Activated gamma-delta T cell treated with anti-CD3 and anti-CD28 coated beads, Interleukin-2, amount 50 U/mL, for 16 hours (primary cell): ENCODE measurements at places on chromosomes 13 and 19.

DNA sequence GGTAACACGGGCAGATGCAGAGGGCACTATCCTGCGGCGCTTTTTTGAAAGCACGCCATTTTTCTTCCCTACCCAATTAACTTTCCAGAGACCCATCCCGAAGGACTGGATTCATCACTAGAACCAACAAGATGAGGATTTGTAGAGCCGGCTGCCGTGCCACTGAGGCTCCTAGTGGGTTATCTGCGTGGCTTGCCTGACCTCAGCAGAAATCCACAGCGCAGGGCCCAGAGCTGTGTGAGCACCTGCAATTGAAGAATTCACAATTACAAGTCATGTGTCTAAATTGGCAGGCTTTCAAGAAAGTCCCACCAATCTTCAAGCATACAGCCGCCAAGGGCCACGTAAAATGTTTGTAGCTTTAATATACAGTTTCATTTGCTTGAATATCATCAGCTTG, 75.5 kb downstream of the ALOX5AP start:
- DNase-seq = no peak

GRCh38 chr13:52786766-52787165, 47.1 kb upstream of the CNMD start:
- DNase-seq = no peak

- DNase-seq = no peak
Measured at GRCh38 chr13:36533806-36534205, 101.5 kb downstream of the CCNA1 start.

DNA sequence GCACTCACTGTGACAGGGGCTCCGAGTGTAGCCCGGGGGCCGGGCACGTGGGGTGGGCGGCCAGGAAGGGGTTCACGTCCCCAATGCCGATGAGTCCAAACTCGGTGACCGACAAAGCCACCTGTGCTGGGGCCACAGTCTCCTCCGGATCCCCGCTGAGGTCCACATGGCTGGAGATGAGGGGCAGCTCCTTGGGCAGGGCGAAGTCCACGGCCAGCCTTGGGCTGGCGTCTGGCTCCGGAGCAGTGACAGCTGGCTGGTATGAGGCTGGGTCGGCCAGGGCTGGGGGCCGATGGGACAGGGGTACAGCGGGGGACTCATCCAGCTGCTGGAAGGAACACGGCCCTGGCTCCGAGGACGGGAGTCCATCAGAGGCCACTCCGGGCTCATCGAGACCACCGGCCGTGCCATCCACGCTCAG, 15.9 kb upstream of the PLPP2 start:
- no peak for DNase-seq

DNA sequence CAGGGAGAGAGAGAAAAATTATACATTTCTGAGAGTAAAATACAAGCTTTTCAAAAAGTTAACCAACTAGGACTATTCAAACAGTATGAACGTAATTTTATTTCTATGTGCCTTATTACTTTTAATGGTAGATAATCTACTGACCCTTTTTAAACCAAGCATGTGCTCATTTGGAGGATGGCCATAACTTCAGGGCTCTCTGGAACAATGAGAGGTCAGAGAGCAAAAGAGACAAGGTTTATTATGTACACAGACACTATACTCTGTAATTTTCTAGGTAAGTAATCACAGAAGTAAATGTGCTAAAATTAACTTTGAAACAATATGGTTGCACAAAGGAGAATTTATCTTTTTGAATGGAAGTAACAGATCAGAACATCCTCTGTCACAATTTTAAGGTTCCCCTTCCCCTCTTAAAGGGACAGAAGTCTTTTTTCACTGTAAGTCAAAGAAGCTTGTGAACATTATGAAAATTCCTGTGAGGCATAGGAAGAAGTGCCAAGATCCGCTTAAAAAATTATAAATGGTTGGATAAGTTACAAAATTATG, 1.0 kb downstream of the POSTN start:
- DNase-seq = no peak

GRCh38 chr13:91216928-91217700, 130.4 kb upstream of the MIR17HG start:
- DNase-seq = no peak
